Germinal center (tissue), 1 donor: ENCODE measurements at places on chromosomes 2 and 18.

- DNase-seq = no peak
These were observed 40.8 kb downstream of the WDR35 start for GRCh38 chr2:19949071-19949470.

DNA sequence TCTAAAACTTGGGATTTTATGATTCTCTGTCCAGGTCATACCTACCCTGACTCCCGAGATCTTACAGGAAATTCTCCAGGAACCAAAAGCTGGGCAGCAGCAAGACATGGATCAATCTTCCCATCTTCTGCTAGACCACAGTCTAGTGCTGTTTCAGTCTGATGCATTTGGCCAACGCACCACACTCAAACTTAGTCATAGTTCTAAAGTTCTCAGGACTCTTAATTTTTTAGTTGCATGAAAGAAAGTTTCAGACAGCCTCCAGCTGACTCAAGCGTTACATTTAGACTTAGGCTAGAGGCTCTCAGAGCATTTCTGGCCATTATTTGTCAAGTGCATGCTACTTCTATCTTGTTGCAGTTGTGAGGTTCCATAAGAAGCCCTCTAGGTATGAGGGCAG, 230.1 kb upstream of the CCDC150 start:
- DNase-seq = no peak

GRCh38 chr2:47888581-47889280, 17.6 kb downstream of the FBXO11 start:
- DNase-seq = no peak

GRCh38 chr2:100743741-100744140, 76.2 kb upstream of the NPAS2 start:
- DNase-seq = no peak

DNA sequence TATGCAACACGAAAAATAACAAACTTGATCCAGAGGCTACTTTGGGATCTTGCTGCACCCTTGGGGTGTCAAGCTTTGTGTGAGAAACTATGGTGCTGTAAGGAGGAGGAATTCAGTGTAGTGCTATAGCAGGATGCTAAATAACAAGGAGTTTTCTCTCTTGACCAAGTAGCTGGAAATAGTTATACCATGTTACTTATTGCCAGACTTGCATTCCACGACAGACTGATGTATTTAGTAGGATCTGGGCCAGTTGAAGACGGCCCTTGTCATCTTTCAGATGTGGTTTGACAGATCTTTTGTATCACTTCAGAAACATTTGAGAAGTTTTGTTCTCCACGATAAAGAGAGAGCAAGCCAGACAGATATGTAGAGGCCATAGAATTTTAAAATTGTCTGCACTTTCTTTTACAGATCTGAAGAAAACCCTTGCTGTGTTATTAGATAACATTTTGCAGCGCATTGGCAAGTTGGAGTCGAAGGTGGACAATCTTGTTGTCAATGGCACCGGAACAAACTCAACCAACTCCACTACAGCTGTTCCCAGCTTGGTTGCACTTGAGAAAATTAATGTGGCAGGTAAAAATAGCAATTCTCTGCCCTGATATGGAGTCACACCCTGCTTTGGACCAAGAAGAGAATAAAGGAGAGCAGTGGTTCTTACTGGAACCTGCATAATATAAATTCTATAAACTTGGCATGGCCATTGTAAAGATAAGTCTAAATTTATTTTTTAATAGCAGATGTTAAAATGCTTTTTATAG, 16.3 kb downstream of the MGAT5 start:
- no peak for DNase-seq

- no peak for DNase-seq
These were observed 234.4 kb upstream of the FIGN start for GRCh38 chr2:163970058-163970813.

GRCh38 chr18:45727068-45727467, 3.1 kb downstream of the SLC14A1 start:
- DNase-seq = no peak

DNA sequence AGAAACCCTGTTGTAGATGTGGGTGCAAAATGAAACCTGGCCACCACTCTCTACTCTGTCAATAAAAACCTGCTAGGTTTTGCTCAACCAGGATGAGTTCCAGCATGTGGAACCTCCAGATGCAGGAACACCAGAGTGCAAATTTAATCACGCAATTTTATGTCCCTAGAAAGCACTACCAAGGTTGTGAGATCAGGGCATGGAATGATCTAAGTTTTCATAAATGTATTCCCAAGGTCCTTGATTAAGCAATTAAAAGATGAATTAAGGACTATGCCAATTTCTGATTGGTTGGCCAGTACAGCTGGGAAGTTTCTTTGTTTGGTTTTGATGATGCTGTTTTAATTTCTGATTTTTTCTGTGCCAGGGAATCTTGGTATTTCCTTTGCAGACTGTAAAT, 179.2 kb downstream of the KCNS3 start:
- DNase-seq = no peak

DNA sequence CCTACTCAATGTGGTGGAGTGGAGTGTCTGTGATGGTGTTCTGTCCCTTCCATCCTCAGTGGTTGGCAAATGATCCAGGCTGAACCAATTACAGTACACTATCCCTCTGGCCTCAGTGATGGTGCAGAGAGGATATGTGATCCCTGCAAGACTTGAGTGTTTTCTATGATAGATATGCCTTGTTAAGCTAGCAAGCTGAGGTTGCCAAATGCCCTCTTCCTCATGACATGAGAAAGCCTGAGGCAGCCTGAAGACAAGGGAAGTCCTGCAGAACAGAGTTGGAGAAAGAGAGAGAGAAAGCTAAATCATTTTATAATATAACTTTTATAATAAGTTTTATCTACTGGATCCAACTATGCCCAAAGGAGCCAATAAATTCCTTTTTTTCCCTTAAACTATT, 41.6 kb upstream of the GORASP2 start:
- DNase-seq = no peak

GRCh38 chr2:234348081-234348480, 148.8 kb downstream of the ARL4C start:
- no peak for DNase-seq

GRCh38 chr2:236833501-236834073, 252.1 kb upstream of the COPS8 start:
- no peak for DNase-seq

- DNase-seq = no peak
These were observed 80.8 kb downstream of the NXPH2 start for GRCh38 chr2:138699421-138699820.

GRCh38 chr18:36025025-36025424, 42.3 kb downstream of the RPRD1A start:
- no peak for DNase-seq

- peak; percentile 27 for DNase-seq
These were observed 123.1 kb downstream of the PRPF40A start for GRCh38 chr2:152594022-152594766.

GRCh38 chr2:227182765-227183164, 18.3 kb downstream of the COL4A3 start:
- DNase-seq = no peak

- no peak for DNase-seq
These were observed 675.5 kb upstream of the SLC8A1 start for GRCh38 chr2:41127351-41127750.

GRCh38 chr2:52238782-52239181, 1206.8 kb upstream of the NRXN1 start:
- DNase-seq = no peak

DNA sequence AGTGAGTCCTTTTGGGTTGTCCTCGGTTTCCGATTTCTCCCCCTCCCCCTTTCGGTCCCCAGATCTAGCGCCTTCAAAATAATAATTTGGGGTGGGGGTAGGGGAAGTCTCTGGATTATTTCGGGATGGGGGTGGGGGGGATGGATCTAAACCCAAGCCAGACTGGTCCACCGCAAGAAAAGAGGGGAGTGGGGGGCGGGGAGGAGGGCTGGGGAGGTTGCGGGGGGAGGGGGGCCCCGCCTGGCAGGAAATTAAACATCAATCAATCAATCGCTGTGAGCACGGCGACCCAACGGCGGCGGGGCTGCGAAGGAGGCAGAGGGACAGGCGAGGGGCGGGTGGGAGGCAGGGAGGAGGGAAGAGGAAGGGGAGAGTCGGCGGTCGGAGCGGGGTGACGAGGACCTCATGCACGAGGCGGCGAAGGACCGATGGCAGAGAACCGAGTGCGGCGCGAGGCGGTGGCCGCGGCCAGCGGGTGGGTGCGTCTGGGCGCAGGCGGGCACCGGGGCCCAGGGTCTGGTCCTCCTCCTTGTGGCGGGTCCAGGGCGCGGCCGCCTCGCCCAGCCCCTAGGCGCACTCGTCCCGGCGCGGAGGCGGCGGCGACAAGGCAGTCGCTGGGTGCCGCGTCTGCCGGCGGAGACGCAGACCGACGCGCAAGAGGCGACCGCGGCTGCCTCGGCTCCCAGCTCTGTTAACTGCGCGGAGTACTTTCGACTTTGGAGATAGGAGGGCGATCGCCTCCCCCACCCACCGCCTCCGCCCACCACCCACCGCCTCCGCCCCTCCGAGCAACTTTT, 468 bp upstream of the SATB2 start:
- no peak for DNase-seq

DNA sequence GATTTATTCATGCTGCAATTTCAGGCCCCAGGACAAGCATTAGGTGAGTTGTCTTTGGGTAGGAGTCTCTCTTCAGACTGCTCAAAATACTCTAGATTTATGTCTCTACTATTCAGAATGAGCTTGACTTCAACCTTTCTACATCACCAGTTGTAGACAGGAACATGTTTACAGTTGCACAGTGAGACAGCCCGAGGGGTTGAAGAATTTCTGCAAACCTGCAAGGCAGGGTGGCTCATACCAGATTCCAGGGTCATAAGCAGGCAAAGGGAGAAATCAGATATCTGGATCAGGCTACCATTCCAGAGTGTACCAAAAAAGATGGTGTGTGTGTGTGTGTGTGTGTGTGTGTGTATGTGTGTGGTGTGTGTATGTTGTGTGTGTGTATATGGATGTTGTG, 112.4 kb downstream of the SPP2 start:
- DNase-seq = no peak

DNA sequence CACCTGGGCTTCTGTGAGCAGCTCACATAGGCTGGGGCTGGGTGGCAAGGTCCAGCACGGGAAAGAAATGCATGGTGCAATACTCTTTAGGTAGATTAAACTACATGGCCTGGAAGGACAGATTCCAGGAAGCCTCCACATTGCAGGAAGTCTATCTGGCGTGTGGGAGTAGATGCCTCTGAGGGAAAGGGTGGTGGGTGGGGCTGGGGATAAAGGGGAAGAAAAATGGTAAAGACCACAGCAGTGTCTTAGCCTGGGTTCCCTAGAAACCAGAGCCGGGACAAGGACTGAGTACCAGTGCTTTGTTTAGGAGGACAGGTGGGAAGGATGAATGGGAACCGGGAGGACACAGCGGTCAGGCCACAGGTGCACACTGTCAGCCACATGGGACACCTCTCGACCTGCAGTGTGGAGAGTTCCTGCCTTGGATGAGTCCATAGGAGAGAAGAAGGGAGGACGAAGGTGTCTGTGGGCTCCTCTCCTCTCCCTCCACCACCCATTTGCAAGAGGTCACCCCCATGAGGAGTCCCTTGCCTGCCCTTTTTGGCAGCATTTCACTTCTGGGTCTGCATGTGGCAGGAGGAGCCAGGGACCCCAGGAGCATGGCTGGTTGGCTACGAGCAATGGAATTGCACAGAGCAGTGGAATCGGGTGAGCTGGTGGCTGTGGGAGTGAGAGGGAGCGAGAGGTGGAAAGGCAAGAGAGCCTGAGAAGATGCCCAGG, 91.5 kb upstream of the HS6ST1 start:
- no peak for DNase-seq

DNA sequence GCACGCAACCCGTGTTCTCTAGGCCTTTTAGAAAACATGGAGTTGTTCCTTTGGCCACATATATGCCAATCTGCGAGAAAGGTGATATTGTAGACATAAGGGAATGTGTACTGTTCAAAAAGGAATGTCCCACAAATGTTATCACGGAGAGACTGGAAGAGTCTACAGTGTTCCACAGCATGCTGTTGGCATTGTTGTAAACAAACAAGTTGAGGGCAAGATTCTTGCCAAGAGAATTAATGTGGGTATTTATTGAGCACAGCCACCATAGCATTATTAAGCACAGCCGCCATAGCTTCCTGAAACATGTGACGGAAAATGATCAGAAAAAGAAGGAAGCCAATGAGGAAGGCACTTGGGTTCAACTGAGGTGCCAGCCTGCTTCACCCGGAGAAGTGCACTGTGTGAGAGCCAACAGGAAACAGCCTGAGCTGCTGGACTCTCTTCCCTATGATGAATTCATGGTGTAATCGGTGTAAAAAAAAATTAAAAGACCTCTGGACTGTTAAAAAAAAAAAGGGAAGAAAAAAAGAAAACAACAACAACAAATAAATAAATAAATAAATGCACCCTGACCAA, 29.0 kb upstream of the REL start:
- no peak for DNase-seq

DNA sequence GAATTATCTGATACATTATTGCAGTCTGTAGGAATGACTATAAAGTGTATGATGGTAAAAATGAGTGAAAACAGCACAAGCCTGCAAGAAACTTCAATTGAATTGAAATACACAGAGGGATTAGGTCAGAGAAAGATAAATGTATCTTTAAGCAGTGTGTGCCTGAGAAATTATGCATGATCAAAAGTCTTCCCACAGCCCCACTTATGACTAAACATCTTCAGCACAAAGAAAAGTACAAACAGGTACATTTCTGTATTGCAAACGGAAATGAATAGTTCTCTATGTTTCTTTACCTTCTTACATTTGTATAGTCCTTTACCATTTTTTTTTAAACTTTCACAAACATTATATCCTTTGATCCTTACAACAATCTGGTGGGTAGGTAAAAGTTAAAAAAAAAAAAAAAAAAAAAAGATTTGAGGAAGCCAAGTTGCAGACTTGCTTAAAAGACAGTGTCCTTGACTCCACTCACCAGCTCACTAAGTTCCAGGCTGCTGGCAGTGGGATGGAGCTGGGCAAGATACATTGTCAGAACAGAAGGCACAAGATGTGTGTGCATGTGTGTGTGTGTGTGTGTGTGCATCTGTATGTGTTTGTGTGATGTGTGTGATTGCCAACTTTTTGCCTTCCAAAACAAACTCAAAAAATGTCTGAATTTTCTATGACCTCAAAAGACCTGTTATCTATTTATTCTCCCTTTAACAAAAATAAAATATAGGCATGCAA, 423.7 kb upstream of the ACVR2A start:
- no peak for DNase-seq

DNA sequence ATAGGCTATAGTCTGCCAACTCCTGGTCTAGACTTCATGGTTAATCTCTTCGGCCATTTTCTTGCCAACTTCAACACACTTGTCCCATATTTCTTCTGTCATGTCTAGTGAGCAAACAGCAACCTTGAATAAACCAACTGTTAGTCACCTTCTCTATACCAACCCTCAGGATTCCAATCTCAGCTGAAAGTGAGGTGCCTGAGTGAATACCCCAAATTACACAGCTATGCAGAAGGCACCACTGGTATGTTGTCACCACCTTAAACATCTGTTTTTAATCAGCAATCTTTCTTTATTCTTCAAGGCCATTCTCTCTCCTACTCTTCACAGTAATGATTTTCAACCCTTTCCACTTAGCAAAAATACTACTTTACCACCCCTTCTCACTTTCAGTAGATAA, 39.3 kb downstream of the THOC1 start:
- no peak for DNase-seq

DNA sequence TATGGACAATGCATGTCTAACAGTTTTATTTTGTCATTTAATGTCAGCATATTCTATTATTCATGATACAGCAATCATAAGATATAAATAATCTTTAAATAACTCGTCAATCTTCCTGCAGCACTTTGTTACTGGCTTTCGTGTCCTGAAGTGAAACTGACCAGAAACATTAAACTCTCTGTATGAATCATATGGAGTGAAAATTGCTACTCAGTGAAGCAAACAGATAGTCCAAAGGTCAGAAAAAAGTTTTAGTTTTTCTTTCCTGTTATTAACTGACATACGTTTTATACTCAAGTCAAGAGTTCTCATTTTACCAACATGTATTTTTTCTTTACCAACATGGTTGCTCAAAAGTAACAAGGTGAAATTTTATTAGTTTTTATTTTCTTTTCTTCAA, 106.8 kb upstream of the GALNT5 start:
- no peak for DNase-seq
